ENCODE measurements at places on chromosomes 13 and 19. TPM values are rescaled to one million over a fixed set of nuclear protein-coding genes. Genes with fewer than 3 reads are reported as not detected.

GRCh38 chr19:39236527-39236926, 8.3 kb downstream of the IFNL3 start:
- no peak for DNase-seq

DNA sequence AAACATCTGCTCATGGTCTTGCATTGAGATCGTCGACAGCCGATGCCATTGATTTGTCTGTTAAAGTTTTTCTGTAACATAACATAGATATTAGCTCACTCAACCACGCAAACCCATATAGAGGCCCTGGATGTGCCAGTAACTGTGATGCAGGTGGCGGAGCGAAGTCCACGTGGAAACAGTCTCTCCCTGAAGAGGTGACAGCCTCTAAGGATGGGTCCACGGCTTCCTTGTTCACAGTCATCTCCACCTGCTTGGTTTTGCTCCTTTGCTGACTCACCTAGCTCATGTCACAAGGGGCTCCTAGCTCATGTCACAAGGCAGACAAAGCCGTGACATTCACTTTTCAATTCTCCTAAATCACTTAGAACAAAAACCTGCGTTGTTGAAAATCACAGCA, 42.4 kb upstream of the FARP1 start:
- DNase-seq: no peak

GRCh38 chr19:36140304-36141038, 605 bp downstream of the CAPNS1 start:
- peak; percentile 96 for DNase-seq

GRCh38 chr19:2149980-2150793, 1.2 kb downstream of the AP3D1 start:
- peak; percentile 78 for DNase-seq

DNA sequence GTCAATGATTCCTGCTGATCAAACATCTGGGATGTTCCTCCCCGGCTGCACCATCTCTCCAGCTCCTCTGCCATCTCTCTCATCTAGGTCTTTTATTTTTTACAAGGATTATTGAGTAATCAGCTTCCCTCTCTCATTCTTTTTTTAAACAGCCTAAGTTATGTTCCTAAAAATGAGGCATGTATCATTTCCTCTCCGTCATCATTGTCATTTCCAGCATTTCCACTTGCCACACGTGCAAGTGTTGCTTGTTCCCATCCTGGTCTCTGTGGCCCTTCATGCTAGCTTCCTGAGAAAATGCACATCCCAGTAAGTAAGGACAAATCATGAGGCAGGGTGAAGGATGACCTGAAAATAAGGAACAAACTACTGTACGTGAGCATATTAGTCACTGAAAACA, 102.7 kb upstream of the POSTN start:
- no peak for DNase-seq

DNA sequence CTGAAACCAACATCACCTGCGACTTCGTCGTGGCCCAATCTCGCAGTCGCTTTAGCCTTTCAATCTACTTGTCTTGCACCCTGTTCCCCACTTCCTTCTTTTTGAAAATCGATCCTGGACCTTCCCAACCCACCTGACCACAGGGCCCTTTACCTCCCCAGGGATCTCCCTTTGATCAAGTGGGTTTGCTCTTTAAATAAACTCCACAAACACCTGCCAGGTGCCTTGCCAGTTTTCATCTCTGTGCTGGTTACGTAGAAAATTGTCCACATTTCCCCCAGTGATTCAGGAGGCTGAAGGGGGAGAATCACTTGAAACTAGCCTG, 14.5 kb upstream of the RAB20 start:
- no peak for DNase-seq

DNA sequence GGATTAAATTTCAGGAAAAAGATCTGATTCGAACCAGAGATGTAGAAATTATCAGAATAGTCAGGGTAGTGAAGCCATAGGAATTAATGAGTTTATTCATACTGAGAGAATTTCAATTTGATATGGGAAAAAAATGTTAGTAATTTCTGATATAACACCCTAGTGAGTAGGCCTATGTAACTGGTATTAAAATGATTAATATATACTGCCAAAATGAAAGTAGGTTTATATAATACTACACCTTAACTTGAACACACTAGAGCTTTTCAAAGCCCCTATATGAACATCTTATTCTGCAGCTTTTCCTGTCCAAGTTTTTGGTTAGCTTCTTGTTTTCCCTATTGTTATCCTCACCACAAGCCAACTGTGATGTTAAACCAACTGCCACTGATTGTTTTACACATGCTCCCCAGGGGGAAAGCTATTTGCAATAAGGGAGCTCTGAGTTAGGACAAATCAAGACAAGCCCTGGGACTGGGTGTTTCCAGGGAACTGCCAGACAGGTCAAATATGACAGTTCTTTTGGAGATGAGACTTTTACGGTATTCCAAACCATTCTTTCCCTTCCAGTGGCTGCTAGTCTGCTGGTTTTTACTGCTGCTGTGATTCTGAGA, 45.3 kb downstream of the FNDC3A start:
- peak; percentile 19 for DNase-seq

DNA sequence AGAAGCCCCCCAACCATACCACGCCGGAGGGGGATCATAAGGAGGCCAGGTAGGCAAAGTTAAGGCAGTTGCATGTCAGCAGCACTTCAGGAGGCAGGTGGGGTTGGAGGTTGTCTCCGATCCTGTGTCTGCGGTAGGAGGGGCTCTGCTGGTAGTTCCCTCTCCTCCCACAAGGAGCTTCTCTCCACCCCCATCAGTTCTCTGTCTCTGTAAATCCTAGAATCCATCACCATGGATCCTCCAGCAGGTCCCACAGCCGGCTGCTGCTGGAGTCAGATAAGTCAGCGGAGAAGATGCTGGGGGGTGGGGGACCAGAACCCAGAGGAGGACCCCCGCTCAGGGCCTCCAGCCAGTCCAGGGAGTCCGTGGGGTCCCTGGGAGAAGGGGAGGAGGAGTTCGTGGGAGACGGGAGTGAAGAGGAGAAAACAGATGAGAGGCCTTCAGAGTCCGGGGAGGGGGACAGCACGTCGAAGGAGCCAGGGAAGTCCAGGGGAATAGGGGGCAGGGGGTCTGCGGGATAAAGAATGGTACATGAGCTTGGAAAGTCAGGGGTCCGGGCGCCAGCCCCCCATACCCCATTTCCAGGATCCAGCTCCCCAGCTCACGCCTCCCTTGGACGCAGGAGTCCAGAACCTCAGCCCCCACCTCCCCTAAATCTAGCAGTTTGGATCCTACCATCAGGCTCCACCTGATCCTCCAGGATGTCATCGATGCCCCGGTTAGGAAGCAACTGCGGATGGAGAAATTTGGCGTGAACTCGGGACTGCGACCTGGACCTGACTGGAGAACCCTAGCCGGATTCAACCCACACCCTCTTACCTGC, 6.3 kb downstream of the MAMSTR start:
- peak; percentile 94 for DNase-seq

GRCh38 chr19:39765091-39766076, 13.3 kb upstream of the LEUTX start:
- DNase-seq: no peak

DNA sequence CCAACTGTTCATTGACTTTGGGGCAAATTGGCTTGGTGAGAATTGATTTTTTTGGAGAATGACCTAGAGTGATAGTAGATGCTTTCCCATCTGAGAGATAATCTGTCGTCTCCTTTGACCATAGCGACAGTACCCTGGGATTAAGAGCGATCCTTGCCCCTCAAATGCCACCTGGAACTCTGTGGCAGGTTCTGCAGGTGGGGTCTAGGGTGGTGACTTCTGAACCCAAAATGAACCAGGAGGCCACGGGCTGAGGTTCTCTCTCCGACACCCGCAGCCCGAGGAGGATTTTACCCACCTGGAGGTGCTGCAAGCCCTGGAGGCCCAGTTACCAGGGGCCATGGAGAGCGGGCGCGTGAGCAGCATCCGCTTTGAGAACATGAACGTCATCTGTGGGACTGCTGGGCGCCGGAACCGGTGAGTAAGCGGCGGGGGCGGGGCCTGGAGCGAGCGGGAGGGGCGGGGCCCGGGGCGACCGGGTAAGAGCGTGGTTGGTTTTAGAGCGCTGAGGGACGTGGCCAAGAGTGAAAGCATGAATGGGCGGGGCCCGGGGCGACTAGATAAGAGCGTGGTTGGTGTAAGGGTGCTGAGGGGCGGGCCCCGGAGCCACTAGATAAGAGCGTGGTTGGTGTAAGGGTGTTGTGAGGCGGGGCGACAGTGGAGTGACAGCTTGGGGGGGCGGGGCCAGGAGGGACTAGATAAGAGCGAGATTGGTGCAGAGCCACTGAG, 8.6 kb downstream of the C19orf81 start:
- peak; percentile 99 for DNase-seq

- DNase-seq: no peak
Measured at GRCh38 chr19:4773047-4773640, 18.4 kb upstream of the FEM1A start.

- DNase-seq: no peak
Measured at GRCh38 chr13:25766576-25766975, 285.2 kb downstream of the SHISA2 start.

- DNase-seq: no peak
Measured at GRCh38 chr13:104779311-104779993, 1713.2 kb upstream of the SLC10A2 start.

GRCh38 chr13:98399756-98400155, 177.2 kb downstream of the STK24 start:
- no peak for DNase-seq

GRCh38 chr19:5001615-5002014, 32.7 kb downstream of the KDM4B start:
- peak; percentile 58 for DNase-seq

- no peak for DNase-seq
Measured at GRCh38 chr19:20422216-20423205, 143.1 kb downstream of the ZNF737 start.

GRCh38 chr13:49536144-49536873, 40.6 kb downstream of the PHF11 start:
- DNase-seq: no peak

The MEIS3 gene
- 8.3 TPM for total RNA-seq

The KL gene
- not detected for total RNA-seq

The KLK10 gene
- not detected for total RNA-seq

The MRPL54 gene
- total RNA-seq: 41.6 TPM

The CYP2B6 gene
- not detected for total RNA-seq

The IGFL1 gene
- not detected for total RNA-seq

The FUT1 gene
- not detected for total RNA-seq

The STOML3 gene
- not detected for total RNA-seq

The ZNF98 gene
- under 0.01 TPM for total RNA-seq
